ENCODE measurements at places on chromosomes 1 and 21. TPM values are rescaled to one million over a fixed set of nuclear protein-coding genes. Genes with fewer than 3 reads are reported as not detected.

DNA sequence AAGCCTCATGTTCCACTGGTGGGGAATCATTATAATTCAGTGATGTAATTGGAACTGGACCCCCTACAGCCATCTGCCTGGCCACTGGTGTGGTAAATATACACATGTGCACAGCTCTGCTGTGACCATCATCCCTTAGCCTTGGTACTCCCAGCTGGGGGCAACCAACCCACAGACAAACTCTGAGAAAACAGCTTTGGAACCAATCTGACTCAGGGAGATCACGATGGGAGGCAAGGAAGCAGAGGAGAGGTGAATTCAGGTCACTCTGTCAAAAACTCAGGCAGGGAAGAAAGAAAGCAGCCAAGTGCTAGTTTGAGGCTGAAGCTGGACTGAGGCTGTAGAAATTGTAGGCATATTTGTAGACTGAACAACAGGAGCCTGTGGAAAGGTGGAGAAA, 197.8 kb upstream of the GALNT2 start:
- H3K4me3 ChIP-seq = no peak overlapping the region
- H3K27ac ChIP-seq = no peak overlapping the region
- no peaks in the 10 kb centered on the region for H3K36me3 ChIP-seq
- no peaks in the 10 kb centered on the region for H3K27me3 ChIP-seq
- no peak for DNase-seq

DNA sequence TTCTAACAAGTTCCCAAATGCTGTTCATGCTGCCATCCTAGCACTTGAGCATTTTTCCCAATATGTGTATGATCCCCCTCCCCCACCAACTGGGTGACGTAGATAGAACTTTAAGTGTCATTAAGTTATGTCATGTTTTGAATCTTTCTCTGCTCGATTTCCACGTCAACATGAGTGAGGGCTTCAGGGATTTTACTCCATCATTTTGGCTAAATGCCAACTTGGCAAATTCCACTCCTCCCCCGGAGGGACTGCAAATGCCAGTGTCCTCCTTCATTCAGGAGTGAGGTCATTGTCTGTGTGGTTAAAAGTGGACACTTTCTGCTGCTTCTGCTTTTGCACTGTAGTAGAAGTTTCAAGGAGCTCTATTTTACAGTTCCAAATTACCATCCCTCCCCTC, 201.7 kb downstream of the FGGY start:
- no peaks in the 10 kb centered on the region for H3K36me3 ChIP-seq
- DNase-seq = peak; percentile 23
- H3K4me1 ChIP-seq = peaks cover 38% of the 10 kb centered on the region

DNA sequence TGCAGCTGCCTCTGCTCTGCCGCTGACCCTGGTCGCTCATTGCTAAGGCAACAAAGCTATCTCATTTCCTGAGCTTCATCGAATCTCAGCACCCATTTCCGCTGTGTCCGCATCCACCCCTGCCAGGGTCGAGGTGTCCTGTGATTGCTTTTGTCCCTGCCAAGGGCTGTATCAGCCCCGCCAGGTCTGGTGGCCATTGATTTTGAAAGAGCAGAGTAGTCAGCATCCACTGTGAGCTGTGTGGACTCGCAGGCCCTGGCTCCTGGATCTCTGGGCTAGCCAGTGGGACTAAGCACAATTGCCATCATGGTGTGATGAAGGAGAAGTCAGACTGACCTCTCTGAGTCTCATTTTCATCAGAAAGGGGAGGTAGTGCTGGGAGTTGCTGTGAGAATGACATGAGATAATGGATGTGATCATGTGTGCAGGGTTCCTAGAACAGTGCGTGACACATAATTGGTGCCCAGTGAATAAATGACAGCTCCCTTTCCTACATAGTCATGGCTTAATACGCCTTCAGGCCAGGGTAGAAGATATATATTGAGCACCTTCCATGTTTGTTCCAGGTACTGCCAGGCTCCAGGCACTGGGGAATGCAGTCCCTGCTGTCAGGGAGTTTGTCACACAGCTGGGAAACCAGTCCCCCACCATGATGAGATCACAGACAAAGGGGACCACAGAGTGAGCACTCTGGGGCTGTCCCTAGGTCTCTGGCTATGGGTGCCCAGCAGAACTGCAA, 32.1 kb downstream of the NAV1 start:
- peaks cover 23% of the 10 kb centered on the region for H3K4me1 ChIP-seq
- H3K27ac ChIP-seq = no peak overlapping the region
- no peak for DNase-seq
- H3K36me3 ChIP-seq = no peaks in the 10 kb centered on the region
- H3K27me3 ChIP-seq = no peaks in the 10 kb centered on the region

The CCDC185 gene
- total RNA-seq = not detected

The CORT gene
- not detected for total RNA-seq

The PTPRF gene
- total RNA-seq = 73.7 TPM

The DIRAS3 gene
- total RNA-seq = 2.1 TPM

DNA sequence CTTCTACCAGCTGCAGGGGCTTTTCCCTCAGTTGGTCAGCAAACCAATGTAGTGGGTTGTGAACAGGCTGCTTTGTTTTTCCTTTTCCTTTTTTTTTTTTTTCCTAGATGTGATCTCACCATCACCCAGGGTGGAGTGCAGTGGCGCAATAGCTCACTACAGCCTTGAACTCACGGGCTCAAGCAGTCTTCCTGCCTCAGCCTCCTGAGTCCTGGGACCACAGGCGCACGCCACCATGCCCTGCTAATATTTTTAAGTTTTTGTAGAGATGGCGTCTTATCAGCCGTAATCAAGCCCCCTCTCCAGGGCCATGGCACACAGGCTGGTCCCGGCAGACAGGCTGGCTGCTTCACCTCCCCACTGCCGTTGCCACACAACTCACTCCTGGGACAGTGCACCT, 3.4 kb upstream of the TRIM11 start:
- H3K4me1 ChIP-seq = peaks cover 19% of the 10 kb centered on the region
- H3K4me3 ChIP-seq = no peak overlapping the region
- no peak overlapping the region for H3K27ac ChIP-seq
- H3K36me3 ChIP-seq = no peaks in the 10 kb centered on the region
- H3K27me3 ChIP-seq = no peaks in the 10 kb centered on the region
- DNase-seq = no peak

DNA sequence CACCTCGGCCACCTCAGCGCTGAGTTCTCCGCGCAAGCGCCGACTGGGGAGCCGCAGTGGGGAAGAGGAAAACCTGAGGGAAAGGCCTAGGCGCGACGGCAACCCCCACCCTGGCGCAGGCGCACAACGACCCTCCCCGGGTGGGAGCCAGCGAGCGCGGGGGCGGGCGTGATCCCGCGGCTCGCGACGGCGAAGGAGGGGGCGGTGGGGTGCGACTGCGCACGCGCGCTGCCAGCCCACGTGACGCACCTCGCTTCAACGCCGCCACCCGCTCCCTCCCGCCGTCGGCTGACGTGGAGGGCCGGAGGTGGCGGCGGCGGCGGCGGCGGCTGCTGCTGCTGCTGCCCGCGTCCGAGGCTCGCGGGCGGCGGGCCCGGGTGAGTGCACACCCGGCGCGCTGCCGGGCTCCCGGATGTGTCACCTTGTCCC, at the start of the genes PIGP and TTC3:
TSS of gene PIGP (minus strand) at position 84 of the 429 bp plus-strand sequence. CDS start 556 bp downstream, outside the sequence.
TSS of gene TTC3 (plus strand) at position 267 of the 429 bp plus-strand sequence. CDS start 14,004 bp downstream, outside the sequence.
- peaks cover 25% of the 10 kb centered on the region for H3K4me1 ChIP-seq
- H3K4me3 ChIP-seq = peak within 1 kb of the TSS; percentile 69
- H3K27me3 ChIP-seq = no peaks in the 10 kb centered on the region
- peak; percentile 94 for DNase-seq
- H3K27ac ChIP-seq = peak within 1 kb of the TSS; percentile 99
- no peaks in the 10 kb centered on the region for H3K36me3 ChIP-seq

DNA sequence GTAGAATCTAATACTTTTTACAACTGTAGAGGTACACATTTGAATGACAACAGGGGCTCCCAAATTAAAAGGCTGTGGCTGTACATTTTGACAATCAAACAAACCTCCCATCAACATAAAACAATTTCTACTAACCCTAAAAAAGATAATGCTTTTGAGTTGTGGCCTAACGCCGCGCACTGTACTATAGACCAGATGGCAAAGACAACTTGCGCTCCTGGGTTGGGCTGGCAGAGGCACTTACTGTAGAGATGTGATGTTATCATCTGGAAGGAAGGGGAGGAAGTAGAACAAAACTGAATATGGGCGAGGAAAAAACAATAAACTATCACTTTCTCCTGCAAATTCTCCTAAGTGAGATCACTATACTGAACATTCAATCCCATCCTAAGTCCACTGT, 26.1 kb downstream of the SPRTN start:
- H3K36me3 ChIP-seq = no peaks in the 10 kb centered on the region
- H3K27ac ChIP-seq = no peak overlapping the region
- no peaks in the 10 kb centered on the region for H3K4me1 ChIP-seq
- no peaks in the 10 kb centered on the region for H3K27me3 ChIP-seq
- H3K4me3 ChIP-seq = no peak overlapping the region

DNA sequence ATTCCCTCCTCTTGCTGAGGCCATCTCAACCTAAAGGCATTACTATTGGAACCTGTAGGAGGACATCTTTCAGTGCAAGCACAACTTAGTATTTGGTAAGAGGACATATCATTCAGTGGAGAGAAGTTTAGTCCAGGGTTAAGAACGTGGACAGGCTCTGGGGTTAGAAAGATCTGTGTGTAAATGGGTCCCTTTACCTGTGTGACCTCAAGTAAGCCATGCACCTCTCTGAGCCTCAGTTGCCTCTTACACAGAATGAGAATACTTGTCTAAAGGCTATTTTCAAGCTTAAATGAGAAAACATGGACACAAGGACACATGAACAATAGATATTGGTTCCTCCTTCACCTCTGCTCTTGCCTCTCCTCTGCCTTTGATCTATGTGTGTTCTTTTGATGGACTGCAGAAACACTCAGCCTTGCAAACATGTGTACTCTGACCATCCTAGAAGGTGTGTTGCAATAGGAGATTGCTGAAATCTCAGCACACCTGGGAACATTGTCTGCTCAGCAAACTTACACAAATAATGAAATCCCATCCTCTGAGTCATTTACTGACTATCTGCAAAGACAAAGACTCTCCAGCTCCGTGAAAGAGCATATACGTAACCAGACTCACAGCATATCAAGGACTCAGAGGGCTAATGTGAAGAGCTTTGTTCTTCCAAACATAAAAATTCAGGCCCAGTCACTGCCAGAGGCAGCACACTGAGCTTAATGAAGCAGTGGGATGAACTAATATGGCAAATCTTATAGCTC, 143.8 kb downstream of the DAB1 start:
- no peak overlapping the region for H3K27ac ChIP-seq
- no peaks in the 10 kb centered on the region for H3K27me3 ChIP-seq
- H3K36me3 ChIP-seq = no peaks in the 10 kb centered on the region
- H3K4me1 ChIP-seq = no peaks in the 10 kb centered on the region
- DNase-seq = no peak
- H3K4me3 ChIP-seq = no peak overlapping the region

- DNase-seq = no peak
- no peaks in the 10 kb centered on the region for H3K27me3 ChIP-seq
- H3K27ac ChIP-seq = no peak overlapping the region
- H3K4me1 ChIP-seq = no peaks in the 10 kb centered on the region
Measured at GRCh38 chr1:160640359-160641123, 6.3 kb downstream of the SLAMF1 start.

- H3K36me3 ChIP-seq = no peaks in the 10 kb centered on the region
- DNase-seq = no peak
- H3K4me3 ChIP-seq = no peak overlapping the region
- no peaks in the 10 kb centered on the region for H3K4me1 ChIP-seq
- H3K27me3 ChIP-seq = no peaks in the 10 kb centered on the region
- H3K27ac ChIP-seq = no peak overlapping the region
Measured at GRCh38 chr1:202656951-202657646, 53.2 kb downstream of the SYT2 start.

DNA sequence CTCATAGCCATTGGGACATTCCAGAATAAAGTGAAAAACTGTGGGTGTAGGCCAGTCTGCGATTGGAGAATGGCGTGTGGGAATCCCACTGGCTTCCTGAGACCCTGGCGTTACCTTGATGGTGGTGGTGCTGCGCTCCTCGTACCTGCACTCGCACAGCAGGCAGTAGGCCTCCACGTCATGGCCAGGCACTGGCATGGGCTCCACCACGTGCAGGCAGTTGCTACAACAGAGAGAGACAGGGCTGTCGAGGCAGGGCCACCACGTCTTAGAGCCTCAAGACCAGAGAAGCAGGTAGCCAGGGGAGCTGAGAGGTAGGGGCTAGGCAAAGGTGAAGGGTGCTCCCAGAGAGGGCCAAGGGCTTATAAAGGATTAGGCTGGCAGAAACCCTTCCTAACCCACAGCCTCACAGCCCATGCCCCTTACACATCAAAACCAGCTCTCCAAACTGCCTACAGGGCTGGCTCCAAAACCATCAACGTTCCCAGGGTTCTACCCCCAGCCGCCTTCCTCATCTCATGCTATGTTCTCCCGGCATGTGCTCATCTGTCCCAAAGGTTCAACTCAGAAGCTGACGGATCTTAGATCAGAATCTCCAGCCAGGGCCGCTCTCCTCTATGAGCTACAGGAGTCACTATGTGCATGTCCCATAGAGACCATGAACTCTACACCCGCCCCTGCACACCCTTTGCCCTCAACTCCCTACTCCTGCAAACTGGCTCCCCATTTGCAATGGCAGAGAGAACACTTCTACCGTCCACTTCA, 7.5 kb downstream of the TMEM9 start:
- peaks cover 52% of the 10 kb centered on the region for H3K36me3 ChIP-seq
- no peaks in the 10 kb centered on the region for H3K4me1 ChIP-seq
- no peak overlapping the region for H3K4me3 ChIP-seq
- DNase-seq = no peak
- H3K27ac ChIP-seq = no peak overlapping the region

- H3K36me3 ChIP-seq = no peaks in the 10 kb centered on the region
- H3K4me3 ChIP-seq = no peak overlapping the region
- H3K4me1 ChIP-seq = peaks cover 16% of the 10 kb centered on the region
- peaks cover 33% of the 10 kb centered on the region for H3K27me3 ChIP-seq
Measured at GRCh38 chr1:34163792-34164731, 968 bp downstream of the CSMD2 start.

DNA sequence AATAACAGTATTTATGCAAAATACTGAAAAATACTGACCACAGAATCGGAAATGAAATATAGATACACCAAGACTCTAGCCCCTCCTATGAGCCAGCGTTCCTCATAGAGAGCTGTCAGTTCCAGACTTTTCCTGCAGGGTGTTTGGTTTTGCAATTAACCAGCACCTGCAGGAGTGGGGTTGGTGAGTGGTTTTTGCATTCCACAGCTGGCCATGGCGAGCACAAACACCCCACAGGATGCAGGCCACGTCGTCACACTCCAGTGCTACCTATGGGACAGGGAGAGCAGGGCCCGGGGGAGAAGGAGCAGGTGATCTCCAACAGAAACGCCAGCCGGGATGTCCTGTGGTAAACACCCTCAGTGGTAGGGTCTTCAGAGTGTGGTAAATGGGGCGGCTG, 94.1 kb downstream of the ERG start:
- H3K27ac ChIP-seq = no peak overlapping the region
- H3K36me3 ChIP-seq = no peaks in the 10 kb centered on the region
- no peak for DNase-seq
- no peak overlapping the region for H3K4me3 ChIP-seq
- no peaks in the 10 kb centered on the region for H3K27me3 ChIP-seq

DNA sequence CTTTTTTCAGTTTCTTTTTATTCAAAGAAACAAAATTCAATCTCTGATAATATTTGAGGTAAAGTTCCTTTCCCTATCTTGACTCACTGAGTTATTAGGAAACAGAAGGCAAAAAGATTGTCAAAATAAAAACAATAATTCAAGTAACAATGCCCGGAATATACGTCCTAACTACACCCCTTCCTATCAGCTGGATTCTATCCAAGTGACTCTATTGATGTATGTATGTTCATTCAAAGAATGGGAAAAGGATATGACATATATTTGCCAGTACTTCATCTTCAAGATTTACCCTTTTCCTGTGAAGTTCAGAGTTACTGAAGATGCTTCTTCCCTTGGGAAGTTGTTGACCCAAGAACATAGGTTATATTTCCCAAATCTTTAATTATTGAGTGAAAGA, 13.7 kb downstream of the SPRTN start:
- no peak overlapping the region for H3K27ac ChIP-seq
- no peak for DNase-seq
- no peaks in the 10 kb centered on the region for H3K27me3 ChIP-seq

The CDCA8 gene
- total RNA-seq = 0.33 TPM
